ENCODE measurements at places on chromosomes 16 and 17.

DNA sequence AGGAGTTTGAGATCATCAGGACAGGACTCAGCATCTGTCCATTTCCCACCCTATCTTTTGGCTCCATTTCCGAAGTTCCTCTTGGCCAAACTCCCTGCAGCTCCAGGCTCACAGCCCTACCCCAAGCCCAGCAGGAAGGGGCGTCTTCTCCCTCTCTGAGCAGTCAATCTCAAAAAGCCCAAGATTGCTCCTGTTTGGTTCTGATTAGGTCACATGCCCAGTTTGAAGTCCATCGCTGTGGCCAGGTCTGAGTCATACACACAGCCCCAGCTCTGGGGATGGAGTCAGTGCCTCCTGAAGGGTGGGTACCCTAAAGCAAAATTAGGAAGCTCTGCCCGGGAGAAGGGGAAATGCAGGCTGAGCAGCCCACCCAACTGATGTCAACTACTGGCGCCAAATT, 23.9 kb downstream of the SNX20 start:
- no peak for DNase-seq

GRCh38 chr17:45912319-45912718, 18.0 kb downstream of the MAPT start:
- no peak for DNase-seq

DNA sequence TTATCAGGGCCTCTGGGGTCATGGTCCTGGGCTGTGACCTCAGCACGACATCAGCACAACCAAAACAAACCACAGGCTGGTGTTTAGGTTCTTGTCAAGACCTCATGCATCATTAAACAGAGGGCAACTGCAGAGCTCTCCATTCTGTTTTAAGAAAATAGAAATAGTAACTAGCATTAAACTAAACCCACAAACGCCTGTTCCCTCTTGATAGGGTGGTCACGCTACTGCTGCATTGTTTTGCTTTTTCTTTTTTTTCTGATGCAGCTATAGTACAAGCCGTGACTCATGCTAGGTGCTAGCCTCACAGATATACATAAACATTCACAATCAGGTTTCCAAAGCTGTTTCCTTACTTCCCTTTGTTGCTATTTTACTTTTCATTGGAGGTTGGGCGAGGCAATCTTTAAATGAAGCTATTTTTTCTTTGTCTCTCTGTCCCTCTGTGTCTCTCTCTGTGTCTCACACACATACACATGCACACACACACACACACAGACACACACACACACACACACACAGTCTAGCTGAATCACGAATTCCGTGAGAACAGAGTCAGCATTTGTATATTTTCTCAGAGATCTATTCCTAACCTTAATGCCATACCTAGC, 310.3 kb downstream of the CDH13 start:
- no peak for DNase-seq

DNA sequence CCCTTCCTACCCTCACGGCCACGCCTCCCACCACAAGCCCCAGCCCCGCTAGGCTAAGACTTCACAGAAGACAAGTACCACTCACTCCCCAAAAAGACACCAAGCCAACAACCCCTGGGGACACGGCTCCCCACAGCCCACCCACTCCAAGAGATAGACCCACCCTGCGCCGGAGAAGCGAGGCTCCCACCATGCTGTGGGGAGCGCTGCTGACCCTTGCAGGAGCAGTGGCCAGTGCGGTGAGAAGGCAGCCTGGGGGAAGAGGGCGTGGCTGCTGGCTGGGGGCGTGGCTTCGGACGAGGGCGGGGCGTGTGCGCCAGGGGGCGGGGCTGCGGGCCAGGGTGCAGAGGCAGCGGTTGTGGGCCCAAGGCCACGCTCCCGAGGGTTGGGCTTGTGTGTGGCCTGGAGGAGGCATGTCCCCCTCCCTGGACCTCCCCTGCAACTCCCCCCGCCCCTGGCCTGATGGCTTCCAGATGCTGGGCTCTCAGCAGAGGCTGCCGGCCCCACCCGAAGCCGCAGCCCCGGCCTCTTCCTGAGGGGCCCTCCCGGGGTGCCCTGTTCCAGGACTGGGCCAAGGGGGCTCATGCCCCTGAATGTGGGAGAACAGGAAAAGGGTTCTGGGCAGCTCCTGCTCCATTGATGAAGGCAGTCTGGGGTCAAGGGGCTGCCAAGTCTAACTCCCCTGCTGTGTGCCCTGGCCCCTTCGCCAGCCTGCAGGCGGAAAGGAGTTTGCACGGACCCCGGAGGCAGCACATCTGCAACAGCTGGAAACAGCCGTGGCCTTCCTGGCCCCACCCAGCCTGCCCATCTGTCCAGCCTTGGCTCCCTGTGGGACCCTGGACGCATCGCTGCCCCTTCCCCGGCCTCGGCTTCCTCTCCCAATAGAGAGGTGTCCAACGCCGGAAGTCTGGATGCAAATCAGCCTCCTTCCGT, 9.1 kb downstream of the TFAP4 start:
- no peak for DNase-seq

DNA sequence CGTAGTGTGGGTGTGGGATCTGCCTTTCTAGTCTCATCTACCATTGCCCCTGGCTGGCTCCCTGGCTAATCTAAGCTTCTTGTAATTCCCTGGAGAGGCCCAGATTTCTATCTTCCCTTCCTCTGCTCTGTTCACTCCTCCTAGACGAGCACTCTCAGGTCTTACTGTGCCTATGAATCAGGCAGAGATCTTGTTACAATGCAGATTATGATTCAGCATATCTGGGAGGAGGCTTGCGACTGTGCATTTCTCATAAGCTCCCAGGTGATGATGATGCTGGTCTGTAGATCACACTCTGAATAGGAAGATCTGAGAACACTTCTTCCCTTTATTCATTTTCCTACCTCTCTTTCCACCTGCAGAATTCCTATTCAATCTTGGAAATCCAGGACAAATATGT, 200.1 kb downstream of the CBLN1 start:
- no peak for DNase-seq

DNA sequence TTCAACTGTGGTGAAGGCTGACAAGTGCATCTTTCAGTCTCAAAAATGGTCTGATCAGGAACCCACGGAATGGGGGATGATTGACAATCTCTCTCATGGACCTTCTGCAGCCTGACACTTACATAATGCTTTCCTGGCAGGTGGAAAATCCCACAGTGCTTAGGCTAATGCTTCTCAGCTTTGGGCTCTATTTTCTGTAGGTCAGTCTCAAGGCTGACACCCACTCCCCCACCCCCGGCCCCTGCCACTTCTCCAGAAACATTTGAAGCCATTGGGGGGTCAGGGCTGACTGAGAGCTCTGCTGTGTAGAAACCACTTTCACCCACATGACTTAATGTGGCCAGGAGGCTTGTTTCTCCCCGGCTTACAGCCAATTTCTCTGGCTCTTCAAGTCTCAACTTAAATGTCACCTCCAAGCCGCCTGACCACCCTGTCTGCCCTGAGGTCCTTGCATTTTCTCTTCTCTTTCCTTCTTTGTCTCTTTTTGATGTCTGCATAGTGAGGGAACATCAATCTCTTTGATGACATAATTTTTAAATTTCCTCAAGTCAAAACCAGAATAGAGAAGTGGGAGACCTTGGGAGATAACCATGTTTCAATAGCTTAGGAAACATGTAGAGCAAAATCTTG, 16.7 kb upstream of the IRF8 start:
- no peak for DNase-seq

GRCh38 chr16:67658849-67659674, 998 bp downstream of the ACD start:
- no peak for DNase-seq

- no peak for DNase-seq
These were observed 198.9 kb upstream of the ASIC2 start for GRCh38 chr17:33491871-33492481.

DNA sequence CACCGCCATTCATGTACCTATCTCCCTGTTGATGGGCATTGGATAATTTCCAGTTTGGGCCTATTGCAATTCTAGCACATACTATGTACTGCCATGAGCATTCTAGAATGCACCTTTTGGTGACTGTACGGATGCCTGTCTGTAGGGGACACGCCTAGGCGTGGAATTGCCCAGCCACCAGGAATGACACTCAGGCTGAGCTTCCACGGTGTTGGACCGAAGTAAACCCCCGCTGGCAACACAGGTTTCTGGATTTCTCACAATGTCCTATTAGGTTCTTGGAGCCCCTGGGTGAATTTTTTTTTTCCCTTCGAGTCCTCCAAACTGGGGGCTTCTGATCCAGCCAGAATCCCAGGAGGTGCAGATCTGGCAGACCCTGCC, 146.6 kb downstream of the IRF8 start:
- no peak for DNase-seq

DNA sequence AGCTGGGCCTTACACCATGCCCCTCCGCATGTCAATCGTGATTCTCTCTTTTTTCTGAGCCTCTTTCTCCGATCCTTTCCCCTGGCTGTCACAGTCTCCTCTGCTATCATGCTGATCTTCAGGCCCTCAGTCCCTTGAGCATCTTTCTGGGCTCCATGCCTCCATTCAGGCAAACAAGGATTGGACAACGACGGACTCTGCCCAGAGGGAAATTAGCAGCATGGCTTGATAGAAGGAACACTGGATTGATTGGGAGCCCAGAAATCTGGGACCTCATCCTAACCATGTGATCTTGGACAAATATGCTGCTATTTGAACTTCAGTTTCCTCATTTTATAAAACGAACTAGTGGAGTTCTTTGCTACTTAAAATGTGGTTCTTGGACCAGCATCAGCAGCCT, 19.6 kb upstream of the PHF12 start:
- no peak for DNase-seq

GRCh38 chr17:60652454-60653247, 25.0 kb upstream of the BCAS3 start:
- DNase-seq: no peak

DNA sequence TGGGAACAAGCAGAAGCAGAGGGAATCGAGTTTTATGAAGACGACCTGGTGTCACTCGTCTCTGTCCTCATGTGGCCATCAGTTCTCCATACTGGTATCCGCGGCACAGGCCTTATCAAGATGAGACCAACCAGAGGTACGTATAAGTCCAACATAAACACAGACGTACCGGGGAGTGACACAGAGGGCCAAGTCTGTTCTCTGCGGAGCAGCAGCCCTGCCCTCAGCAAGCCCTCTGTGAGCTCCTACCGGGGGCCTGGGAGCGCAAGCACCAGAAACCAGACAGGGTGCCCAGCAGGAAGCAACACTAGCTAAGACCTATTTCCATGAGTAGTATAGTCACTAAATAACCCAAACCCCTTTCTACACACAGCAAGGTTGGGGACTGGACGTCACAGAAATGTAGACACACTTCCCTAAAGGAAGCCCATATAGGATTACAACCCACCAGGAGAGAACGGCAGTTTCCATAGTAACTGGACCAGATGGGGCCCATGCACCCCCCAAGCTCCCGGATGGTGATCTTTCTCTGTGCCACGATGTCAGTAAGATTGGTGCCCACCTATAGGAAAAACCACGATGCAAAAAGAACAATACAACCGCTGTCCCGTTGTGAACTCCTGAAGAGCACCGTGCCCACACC, 911 bp downstream of the ARL16 start:
- no peak for DNase-seq

Measured in stimulated activated CD4-positive, alpha-beta T cell treated with anti-CD3 and anti-CD28 coated beads, Interleukin-1b, Interleukin-23, amount 100 ng/mL, for 4 hours (primary cell).